Dermis lymphatic vessel endothelial cell (primary cell): ENCODE measurements at places on chromosomes 4 and X. TPM values are rescaled to one million over a fixed set of nuclear protein-coding genes. Genes with fewer than 3 reads are reported as not detected.

Gene MAGEA1
- total RNA-seq: not detected in 2 replicates

Gene CT45A2
- not detected in 2 replicates for total RNA-seq

Gene ZMYM3
- total RNA-seq: 8.3 and 11.6 TPM in 2 replicates

Gene FGFBP1
- not detected in 2 replicates for total RNA-seq

Gene MFSD8
- total RNA-seq: 17.3 and 19.4 TPM in 2 replicates

Gene HSFX4
- total RNA-seq: not detected in 2 replicates

Gene RRH
- total RNA-seq: not detected in 2 replicates

Gene MRFAP1
- 103 and 113 TPM in 2 replicates for total RNA-seq
